Thoracic aorta (tissue), 2 donors: ENCODE measurements at places on chromosomes 11 and 22.

DNA sequence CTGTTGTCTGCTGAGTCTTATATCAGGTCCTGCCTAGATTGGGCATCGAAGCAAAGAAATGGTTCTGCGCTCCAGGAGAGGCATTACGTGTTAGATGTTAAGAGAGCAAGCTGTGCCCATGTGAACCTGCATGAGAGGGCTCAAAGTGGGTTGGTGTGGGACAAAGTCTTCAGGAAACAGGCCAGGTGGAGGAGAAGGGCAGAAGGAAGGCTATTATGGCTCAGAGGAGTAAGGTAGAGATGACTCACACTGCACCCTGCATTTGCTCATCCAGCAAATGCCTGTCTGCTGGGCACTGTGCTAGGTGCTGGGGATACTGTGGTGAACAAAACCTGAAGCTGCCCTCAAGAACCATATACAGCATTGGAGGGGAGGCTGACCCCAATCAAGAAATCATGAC lies 5.8 kb downstream of the USP35 start:
- no peak overlapping the region for H3K4me3 ChIP-seq

DNA sequence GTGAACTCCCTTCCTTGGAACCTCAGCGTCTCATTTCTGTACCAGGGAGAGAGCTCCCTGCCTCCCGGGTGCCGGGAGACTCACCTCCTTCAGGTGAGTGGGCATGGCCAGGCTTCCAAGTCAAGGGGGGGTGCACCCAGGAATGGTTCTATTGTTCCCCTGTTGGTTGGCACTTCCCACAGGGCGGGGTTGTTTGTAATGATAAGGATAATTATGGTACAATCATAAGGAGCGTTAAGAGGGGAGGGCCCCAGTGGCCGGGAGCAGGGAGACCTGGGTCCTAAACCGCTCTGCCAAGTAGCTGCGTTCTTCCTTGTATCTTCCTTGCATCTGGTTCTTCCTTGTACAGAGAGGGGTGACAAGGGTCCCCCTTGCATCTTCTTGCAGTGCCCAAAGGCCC lies 79.1 kb downstream of the LRRC32 start:
- H3K36me3 ChIP-seq, result no peaks in the 10 kb centered on the region
- H3K4me1 ChIP-seq, result no peaks in the 10 kb centered on the region
- DNase-seq, result no peak
- no peaks in the 10 kb centered on the region for H3K27me3 ChIP-seq

- no peaks in the 10 kb centered on the region for H3K27me3 ChIP-seq
- DNase-seq, result no peak
- no peak overlapping the region for H3K27ac ChIP-seq
- H3K4me3 ChIP-seq, result no peak overlapping the region
- H3K36me3 ChIP-seq, result no peaks in the 10 kb centered on the region
These were observed 8.0 kb upstream of the RRAS2 start for GRCh38 chr11:14366936-14367335.

GRCh38 chr11:2558861-2559526 lies 114.2 kb downstream of the KCNQ1 start:
- no peaks in the 10 kb centered on the region for H3K27me3 ChIP-seq
- no peak overlapping the region for H3K27ac ChIP-seq
- DNase-seq, result no peak
- no peaks in the 10 kb centered on the region for H3K36me3 ChIP-seq

- H3K27me3 ChIP-seq, result no peaks in the 10 kb centered on the region
- H3K4me3 ChIP-seq, result peak overlapping the region; percentile 73
- peaks cover 35% of the 10 kb centered on the region for H3K4me1 ChIP-seq
These were observed 439 bp downstream of the LMO1 start for GRCh38 chr11:8263109-8263768.

GRCh38 chr11:117761993-117762392 lies 35.0 kb downstream of the DSCAML1 start:
- no peak overlapping the region for H3K27ac ChIP-seq
- H3K27me3 ChIP-seq, result no peaks in the 10 kb centered on the region
- H3K4me1 ChIP-seq, result no peaks in the 10 kb centered on the region

GRCh38 chr11:31805037-31805628 lies 6.0 kb downstream of the PAX6 start:
- no peaks in the 10 kb centered on the region for H3K36me3 ChIP-seq
- H3K27ac ChIP-seq, result no peak overlapping the region
- H3K27me3 ChIP-seq, result peaks cover 71% of the 10 kb centered on the region
- no peak for DNase-seq

DNA sequence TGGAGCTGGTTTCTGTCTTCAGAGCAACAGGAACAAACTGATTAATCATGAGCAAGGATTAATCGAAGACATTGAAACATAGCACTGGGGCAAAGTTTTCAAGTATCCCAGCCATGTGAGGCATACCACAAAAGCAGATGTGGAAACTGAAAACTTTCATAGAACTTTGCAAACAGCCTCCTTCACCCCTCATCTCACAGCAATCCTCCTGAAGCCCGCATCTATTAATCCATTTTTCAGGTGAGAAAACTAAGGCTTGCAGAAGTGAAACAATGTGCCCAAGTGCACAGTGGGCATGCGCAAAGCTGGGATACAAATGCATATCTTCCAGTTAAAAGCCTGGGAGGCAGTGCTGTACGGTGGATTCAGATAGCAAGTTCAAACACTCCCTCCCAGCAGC lies 58.6 kb upstream of the HMGXB4 start:
- H3K36me3 ChIP-seq, result no peaks in the 10 kb centered on the region
- no peak overlapping the region for H3K27ac ChIP-seq
- H3K4me1 ChIP-seq, result no peaks in the 10 kb centered on the region
- no peaks in the 10 kb centered on the region for H3K27me3 ChIP-seq
- no peak for DNase-seq

DNA sequence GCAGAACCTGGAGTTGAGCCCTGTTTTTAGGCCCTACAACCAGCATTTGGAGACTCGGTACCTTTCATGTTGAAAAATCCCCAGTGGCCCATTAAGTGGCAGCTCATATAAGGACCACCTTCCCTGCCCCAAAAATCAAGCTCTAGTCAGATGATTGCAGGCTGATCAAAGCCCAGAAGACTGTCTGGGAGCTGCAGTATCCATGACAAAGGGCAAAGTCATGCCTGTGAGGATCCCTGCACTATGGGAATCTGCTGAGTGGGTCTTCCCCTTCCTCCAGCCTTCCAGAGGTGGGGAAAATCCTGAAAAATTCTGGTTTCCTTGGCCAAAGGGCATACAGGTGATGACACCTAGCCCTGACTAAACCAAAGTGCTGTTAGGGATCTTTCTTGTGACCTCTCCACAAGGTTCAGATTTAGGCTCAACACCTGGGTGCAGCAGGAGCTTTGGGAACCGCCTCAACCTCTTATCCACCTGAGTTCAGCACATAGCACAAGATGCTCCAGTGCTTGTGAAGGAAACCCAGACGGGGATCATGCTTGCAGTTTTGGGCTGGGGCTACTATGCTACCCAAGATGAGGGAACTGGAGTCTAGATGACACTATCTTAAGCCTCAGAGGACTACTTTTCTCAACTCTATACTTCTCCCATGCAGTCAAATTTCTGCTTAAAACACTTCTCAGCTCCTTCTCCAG lies 1.2 kb upstream of the TRIM3 start:
- H3K4me1 ChIP-seq, result peaks cover 19% of the 10 kb centered on the region
- no peak for DNase-seq
- peak overlapping the region; percentile 94 for H3K4me3 ChIP-seq
- peaks cover 20% of the 10 kb centered on the region for H3K36me3 ChIP-seq
- no peaks in the 10 kb centered on the region for H3K27me3 ChIP-seq

GRCh38 chr11:12066056-12066798 lies 44.2 kb upstream of the MICAL2 start:
- peak; percentile 49 for DNase-seq
- H3K4me3 ChIP-seq, result no peak overlapping the region
- H3K36me3 ChIP-seq, result no peaks in the 10 kb centered on the region
- H3K4me1 ChIP-seq, result peaks cover 11% of the 10 kb centered on the region

DNA sequence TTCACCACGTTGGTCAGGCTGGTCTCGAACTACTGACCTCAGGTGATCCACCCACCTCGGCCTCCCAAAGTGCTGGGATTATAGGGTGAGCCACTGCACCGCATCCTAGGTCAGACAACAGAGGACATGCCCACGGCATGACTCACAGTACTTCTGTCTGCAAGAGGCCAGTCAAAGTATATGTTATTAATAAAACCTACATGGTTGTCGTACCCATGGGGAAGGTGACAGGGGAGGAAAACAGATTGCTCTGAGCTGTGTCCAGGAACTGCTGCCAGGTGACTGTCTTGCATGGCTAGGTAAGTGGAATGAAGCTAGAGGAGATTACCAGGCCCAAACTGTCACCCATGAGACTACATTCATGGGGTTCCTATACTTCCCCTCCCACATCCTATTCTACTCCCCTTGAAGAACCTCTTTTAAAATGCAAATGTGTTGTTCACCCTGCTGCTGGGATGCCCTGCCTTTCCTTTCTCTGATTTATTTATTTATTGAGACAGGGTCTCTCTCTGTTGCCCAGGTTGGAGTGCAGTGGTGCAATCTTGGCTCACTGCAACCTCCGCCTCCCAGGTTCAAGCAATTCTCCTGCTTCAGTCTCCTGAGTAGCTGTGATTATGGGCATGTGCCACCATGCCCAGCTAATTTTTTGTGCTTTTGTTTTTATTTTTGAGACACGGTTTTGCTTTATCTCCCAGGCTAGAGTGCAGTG lies 2.0 kb upstream of the NLRX1 start:
- no peaks in the 10 kb centered on the region for H3K36me3 ChIP-seq
- no peak for DNase-seq
- H3K27me3 ChIP-seq, result no peaks in the 10 kb centered on the region
- no peaks in the 10 kb centered on the region for H3K4me1 ChIP-seq
- H3K27ac ChIP-seq, result no peak overlapping the region

DNA sequence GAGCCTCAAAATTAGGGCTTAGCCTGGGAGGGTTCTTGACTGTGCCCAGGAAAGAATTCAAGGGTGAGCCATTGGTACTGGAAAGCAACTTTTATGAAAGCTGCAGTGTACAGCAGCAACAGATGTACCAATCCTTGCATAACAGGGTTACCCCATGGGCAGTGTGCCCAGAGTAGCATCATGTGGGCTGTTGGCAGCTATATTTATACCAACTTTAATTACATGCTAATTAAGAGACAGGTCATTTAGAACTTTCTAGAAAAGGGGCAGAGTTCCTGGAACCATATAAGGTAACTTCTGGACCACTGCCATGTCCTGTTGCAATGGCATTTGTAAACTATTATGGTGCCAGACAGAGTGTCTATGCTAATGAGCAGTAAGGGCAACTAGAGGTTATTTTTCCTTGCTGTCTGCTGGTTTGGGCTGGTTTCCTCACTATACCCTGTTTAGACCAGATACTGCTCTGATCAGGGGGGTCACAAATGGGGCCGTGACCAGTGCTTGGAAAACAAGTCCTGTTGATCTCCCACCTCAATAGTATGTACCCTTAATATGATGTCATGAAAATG lies 1120.5 kb upstream of the RAG2 start:
- H3K27ac ChIP-seq, result no peak overlapping the region
- no peaks in the 10 kb centered on the region for H3K4me1 ChIP-seq
- H3K27me3 ChIP-seq, result no peaks in the 10 kb centered on the region
- DNase-seq, result no peak
- H3K4me3 ChIP-seq, result no peak overlapping the region

DNA sequence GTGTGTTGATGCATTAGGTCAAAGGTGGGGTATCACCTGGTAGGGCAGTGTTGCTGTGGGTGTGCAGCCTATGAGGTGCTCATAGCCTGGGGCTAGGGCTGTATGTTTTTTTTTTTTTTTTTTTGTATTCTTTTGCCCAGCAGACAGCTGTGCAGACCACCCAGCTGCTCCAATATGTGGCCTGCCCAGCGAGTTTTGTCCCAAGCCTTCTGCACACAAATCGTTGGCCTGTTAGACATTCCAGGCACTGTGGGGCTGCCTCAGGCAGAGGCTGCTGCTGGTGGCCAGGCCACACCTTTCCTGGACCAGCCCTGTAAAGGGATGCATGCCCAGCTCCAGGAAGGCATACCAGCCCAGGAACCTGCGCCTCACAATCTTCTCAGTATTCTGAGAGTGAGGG lies 348.5 kb downstream of the JRKL start:
- peaks cover 17% of the 10 kb centered on the region for H3K4me1 ChIP-seq
- no peak overlapping the region for H3K4me3 ChIP-seq
- no peaks in the 10 kb centered on the region for H3K27me3 ChIP-seq
- no peaks in the 10 kb centered on the region for H3K36me3 ChIP-seq
- DNase-seq, result no peak
- no peak overlapping the region for H3K27ac ChIP-seq
